ENCODE measurements at places on chromosomes 7 and 10.

DNA sequence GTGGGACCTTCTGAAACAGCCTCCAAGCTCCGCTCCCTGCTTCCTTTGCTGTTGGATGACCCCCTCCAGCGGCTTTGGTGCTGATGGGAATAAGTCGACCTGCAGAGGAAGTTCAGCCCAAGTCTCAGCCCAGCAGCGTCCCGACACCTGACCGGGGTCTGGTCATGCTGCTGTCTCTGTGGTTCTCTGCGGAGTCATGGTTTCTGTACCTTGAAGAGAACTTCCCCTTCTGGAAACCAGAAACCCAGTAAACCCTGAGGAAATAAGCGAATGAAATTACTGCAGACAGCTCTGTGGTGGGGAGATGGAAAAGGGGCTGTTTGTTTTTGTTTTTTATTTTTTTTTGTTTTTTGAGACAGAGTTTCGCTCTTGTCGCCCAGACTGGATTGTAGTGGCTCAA lies 18.3 kb upstream of the ZNF12 start:
- no peak for DNase-seq

- DNase-seq = no peak
Measured at GRCh38 chr10:59177031-59177797, 771 bp downstream of the PHYHIPL start.

DNA sequence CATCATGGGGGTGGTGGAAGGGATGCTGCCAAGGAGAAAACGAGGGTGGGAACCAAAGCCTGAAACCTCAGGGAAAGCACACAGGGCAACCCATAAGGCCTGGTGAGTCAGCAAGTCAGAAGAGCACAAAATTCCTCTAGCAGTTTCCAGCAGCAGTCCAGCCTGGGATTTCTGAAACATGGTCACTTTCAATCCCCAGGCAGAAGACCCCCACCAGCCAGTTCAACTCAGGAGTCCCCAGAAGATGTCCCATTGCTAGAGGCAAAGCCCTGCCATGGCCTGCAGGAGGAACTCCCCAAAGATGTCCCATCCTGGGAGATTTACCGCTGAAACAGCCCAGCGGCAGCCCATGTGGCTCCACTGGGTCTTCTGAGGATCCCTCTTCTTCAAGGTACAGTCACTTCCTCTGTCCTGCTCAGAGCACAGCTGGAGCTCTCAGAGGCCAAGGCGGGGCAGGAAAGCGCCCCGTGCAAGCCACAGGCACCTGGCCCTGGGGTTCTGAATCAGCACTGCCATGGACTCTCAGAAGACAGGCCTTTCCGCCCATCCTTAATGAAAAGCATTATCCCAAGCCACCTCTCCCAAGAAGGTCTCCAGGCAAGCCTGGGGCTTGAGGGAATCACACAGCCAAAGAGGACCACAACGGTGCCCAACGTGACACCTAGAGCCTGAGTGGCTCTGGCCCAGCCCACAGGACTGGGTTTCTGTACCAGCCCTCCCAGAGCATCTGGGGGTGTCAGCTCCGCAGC lies 196.9 kb downstream of the GRID1 start:
- no peak for DNase-seq

DNA sequence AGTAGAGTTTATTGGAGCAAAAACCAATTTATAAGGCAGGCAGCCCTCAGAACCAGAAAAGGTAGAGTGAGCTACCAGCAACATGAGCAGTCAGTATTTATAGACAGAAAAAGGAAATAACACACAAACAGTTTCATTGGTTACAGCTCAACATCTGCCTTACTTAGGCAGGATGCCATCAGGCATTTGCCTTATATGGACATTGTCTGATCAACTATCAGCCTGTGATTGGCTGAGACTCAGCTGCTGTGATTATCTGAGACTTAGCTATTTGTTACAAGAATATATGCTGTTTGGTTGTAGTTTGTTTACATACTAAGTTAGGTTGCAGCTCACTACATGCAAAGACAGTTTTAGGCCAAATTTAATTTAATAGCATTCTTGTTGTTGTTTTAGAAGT lies 60.4 kb upstream of the CDK1 start:
- no peak for DNase-seq

GRCh38 chr7:92682903-92683539 lies 92.8 kb upstream of the FAM133B start:
- no peak for DNase-seq

GRCh38 chr7:6623589-6624245 lies 8.3 kb downstream of the ZNF853 start:
- peak; percentile 18 for DNase-seq

DNA sequence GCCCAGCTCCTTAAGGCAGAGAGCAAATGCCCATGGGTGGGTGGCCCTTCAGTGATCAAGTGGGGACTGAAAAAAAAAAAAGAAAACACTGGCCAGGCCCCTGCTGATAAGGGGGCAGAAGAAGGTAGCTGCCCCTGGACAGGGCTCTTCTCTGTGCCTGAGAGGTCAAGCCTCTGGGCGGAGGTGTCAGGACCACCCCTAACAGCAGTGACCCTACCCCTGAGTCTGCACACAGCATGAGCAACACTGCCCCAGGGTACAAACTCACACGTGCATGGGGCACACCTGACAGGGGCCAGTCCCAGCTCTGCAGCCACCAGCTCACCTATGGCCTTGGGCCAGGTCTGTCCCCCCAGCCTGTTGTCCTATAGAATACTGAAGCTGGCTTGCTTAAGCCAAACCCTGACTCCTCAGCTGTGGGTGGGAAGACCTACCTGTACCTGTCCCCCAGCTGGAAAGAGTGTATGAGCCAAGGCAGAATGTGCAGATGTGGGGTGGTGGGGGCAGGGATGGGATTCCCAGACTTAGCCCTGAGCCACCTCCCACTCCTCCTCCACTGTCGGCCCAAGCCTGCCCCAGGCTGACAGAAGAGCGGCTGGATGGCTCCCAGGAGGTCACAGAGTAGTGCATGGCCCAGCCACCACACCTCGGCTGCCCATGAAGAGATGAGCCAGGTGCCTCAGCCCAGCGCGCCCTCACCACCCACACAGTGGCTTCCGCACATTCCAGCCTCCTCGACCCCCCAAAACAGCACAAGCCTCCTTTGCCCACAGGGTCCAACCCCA lies 23.7 kb downstream of the KCNH2 start:
- DNase-seq = no peak

DNA sequence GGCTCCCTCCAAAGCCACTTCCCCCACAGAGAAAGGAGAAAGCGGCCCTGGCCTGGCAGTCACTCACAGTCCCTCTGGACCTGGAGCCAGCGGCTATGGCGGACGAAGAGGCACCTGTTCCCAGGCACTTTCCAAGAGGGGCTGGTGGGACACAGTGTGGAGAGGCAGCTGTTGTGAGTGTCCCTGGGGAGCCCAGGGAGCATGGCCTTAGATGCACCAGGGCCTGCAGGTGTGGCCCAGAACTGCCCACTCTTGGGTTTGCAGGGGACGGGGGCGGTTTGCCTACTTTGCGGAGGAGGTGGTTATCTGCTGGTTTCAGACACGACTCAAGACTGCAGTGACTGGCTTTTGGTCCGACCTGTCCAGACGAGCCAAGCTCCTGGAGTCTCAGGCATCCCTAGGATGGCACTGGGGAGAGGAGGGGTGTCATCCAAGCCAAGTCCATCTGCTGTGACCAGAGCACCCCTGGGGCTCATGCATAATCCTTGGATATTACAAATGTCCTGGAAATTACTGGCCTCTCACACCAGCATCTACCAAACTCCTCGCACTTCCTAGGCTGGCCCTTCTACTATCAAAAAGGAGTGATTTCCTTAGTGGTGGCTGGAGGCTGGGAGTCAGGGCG lies 18.4 kb downstream of the CTBP2 start:
- no peak for DNase-seq

- no peak for DNase-seq
Measured at GRCh38 chr10:127986531-127987466, 79.9 kb downstream of the PTPRE start.

GRCh38 chr7:18997477-18998150 lies 119.8 kb downstream of the TWIST1 start:
- no peak for DNase-seq

- DNase-seq = no peak
Measured at GRCh38 chr10:49162761-49163310, 25.4 kb downstream of the TMEM273 start.

- DNase-seq = no peak
Measured at GRCh38 chr7:20503278-20503950, 112.1 kb upstream of the ABCB5 start.

- no peak for DNase-seq
Measured at GRCh38 chr7:106583100-106583499, 77.9 kb downstream of the CCDC71L start.

DNA sequence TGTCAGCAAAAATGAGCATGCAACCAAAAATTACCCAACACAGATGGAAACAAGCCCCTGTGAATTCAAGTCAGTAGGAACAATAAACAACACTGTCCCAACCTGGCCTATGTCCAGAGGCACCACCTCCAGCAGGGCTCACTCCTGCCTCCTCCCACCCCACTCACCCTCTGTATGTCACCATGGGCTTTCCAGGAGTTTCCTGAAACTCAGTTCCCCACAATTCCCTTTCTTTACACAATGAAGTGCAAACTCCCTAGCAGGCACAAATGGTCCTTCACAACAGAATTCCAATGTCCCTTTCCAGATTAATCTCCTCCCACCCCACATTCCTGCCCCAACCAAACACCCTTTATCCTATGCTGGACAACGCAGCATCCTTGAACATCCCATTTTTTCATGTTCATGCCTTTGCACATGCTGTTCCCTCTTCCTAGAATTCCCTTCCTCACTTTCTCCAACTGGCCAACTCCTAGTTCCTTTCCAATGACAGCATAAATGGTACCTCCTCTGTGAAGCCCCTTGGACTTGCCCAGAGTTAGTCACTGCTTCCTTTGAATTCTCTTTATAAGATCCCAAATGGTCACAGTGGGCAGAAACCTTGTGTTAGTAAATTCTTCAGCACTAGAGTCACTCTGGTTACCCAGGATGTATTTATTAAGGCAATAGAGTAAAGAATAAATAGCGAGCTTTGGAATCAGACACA lies 157.5 kb downstream of the SLIT1 start:
- no peak for DNase-seq

- no peak for DNase-seq
Measured at GRCh38 chr10:69486922-69487730, 35.9 kb downstream of the TSPAN15 start.

DNA sequence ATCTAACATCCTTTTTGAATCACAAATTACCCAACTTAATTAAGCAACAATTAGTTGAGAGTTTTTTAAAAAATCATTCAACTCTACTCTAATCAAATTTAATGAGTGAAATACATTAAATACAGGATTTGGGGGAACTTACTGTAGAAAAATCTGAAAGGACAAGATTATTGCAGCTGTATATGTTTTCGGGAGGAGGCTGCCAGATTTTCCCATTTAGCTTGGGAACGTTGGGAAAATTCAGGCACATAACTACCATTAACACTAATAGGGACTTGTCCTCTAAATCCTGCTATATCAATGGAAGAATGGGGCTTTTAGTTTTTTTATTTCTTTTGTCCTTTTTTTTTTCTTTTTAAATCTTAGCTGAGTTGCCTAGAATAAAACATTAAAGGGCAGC lies 691.4 kb upstream of the FZD8 start:
- no peak for DNase-seq

- DNase-seq = no peak
Measured at GRCh38 chr10:97338041-97338440, 3.5 kb upstream of the FRAT2 start.

DNA sequence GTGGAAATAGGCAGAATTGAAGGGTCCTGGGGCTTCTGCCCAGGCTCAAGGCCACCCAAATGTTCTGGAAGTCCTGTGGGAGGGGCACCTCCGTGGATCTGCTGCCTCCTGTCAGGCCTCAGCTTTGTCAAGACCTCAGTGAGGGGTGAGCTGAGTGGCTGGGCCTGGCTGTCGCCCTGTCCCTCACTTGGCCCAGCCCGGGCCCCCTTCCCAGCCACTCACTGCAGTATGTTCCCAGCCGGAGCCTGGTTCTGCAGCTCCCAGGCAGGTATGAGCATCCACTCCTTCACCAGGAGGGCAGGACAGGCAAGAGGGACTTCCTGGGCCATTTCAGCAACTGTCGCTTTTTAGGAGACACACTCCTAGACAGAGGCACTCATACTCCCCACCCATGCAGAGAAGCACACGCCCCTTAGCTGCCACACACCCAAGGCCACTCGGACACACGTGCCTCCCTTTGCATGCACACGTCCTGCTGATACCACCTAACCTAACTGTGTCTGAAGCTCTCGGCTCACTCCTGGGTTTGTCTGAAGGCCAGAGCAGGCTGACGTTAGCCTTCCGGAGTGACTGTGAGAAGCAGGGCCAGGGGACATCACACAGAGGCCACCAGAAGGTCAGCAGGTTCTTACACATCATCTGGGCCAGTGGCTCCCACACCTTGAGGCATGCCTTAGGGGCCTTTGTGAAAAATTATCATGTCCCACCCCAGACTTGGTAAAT lies 72.2 kb upstream of the COL13A1 start:
- no peak for DNase-seq

DNA sequence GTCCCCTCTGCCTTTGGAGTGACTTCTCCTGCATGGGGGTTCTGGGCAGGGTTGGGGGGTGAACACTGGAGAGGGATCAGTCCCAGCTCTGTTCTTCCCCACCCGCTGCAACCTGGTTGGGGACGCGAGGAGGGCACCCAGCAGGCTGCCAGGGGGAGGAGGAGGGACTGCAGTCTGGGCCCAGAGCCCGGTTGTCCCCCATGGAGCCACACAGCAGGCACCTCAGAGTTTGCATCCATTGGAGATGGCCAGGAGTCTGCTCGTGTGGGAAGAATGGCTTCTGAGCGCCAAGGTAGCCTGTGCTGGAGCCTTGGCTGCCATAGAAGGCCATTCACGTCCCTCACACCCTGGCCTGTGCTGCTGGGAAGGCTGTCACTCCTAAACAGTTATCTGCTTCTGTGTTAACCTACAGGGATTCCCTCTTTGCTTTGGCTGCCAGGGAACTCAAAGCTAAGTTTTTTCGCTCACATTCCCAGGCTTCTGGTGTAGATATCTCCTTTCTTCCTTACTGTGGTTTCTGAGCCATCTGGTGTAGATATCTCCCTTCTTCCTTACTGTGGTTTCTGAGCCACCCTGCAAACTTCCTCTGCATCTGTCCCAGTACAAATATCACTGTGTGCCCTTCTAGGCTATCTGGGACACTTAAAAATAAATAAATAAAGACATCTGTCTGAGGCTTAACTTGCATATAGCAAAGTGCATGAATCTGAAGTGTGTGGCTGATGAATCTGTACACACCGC lies 133.7 kb downstream of the LHPP start:
- DNase-seq = no peak

GRCh38 chr10:48671914-48672595 lies 12.6 kb upstream of the WDFY4 start:
- no peak for DNase-seq

DNA sequence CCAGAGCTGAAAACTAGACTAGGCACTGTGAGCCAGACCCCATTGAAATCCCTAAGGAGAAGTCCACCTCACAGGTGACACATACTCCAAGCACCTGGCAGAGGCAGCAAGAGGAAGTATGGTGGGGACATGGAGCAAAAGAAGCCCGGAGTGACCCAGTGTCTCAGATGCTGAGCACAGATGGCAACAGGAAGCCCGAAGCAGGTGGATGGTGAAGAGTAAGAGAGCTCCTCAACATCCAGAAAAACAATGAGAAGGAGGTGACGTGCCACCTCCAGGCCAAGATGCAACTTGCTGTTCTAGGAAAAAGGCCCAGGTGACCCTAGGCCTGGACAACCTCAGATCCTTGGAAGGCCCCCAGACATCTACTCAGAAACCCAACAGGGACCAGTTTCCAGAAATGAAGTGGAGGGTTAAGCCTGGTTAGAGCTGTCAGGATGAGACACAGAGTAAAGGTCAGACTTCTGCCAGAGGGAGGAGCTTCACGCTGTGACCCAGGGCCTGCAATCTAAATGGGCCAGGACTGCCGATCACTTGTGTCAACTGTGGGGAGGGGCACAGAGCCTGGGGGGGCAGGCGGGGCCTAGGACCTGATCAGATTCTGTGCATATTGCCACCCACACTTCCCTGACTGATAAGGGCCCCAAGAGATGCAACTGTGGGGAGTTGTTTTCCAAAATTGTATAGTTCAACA lies 2.4 kb upstream of the COBL start:
- no peak for DNase-seq

Measured in stimulated activated CD4-positive, alpha-beta T cell treated with anti-CD3 and anti-CD28 coated beads, Interleukin-15, amount 100 ng/mL, for 24 hours (primary cell).